CD4-positive, alpha-beta T cell treated with Interleukin-17A for 4 hours (primary cell): ENCODE measurements at places on chromosomes 12 and 14.

DNA sequence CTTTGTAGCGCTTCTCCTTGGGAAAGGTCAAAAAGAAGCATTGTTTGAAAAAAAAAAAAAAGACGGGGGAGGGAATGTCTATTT lies at the start of gene LMO3:
Gene LMO3, minus strand, starts transcription at position 46 of the 84 bp plus-strand sequence. CDS start 5,302 bp downstream, outside the sequence.
- no peak for DNase-seq

DNA sequence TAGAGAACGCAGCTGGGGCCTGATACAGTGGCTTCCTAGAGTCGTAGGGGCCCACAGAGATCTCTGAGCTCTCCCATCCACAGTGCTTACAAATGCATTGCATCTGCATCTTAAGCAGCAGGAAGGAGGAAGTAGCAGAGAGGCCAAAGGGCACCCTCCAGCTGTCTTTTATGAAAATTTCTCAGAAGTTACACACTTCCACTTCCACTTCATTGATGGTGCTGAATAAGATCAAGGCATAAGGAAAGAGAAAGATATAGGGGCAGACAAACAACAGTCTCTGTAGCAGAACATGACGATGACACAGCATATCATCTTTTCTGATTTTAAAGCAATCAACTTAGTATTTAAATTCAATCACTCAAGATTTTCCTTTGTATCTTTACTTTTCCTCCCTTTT lies 51.6 kb upstream of the ABCC9 start:
- no peak for DNase-seq

DNA sequence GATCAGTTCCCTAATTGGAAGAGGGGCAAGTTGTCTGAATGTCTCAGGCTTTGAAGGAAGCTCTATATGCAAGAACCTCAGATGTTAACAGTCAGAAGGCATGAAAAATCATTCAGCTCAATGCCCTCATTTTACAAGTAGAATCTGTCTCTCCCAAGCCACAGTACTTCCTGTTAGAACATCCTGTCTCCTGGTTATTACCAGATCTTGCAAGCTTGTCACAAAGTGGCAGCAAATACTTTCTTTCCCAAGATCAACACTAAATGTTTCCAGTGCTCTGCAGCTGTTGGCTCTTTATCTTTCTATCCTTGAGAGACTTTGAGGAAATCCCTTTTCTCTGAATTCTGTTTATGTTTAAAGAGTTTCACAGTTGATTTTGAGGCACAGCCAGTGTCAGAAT lies 235.5 kb downstream of the AKAP6 start:
- no peak for DNase-seq

- DNase-seq: no peak
These were observed 149.1 kb downstream of the BMP4 start for GRCh38 chr14:53807542-53807941.

GRCh38 chr12:28909291-28909690 lies 239.8 kb upstream of the FAR2 start:
- DNase-seq: no peak

GRCh38 chr14:69667938-69668335 lies 56.5 kb downstream of the SUSD6 start:
- no peak for DNase-seq

- DNase-seq: no peak
These were observed 25.7 kb downstream of the CNOT2 start for GRCh38 chr12:70268972-70269371.

GRCh38 chr12:94689002-94689645 lies 38.8 kb upstream of the TMCC3 start:
- no peak for DNase-seq

GRCh38 chr12:130076752-130077151 lies 85.5 kb upstream of the FZD10 start:
- DNase-seq: no peak

- no peak for DNase-seq
These were observed 8.3 kb upstream of the PPFIBP1 start for GRCh38 chr12:27515671-27516070.

- no peak for DNase-seq
These were observed 4.3 kb upstream of the PLEKHG7 start for GRCh38 chr12:92698474-92698873.
